ENCODE measurements at places on chromosomes 16 and 17.

GRCh38 chr17:78272914-78273258 lies 41.5 kb downstream of the TMEM235 start:
- no peak for DNase-seq

GRCh38 chr16:89256651-89257254 lies 39.2 kb downstream of the ZNF778 start:
- DNase-seq = no peak

GRCh38 chr17:59786536-59787319 lies 79.3 kb downstream of the VMP1 start:
- peak; percentile 75 for DNase-seq

- no peak for DNase-seq
These were observed 48.8 kb downstream of the SDK2 start for GRCh38 chr17:73595479-73595878.

GRCh38 chr16:4261557-4262172 lies 11.2 kb downstream of the TFAP4 start:
- no peak for DNase-seq

- no peak for DNase-seq
These were observed 64.8 kb upstream of the NOG start for GRCh38 chr17:56528696-56529095.

DNA sequence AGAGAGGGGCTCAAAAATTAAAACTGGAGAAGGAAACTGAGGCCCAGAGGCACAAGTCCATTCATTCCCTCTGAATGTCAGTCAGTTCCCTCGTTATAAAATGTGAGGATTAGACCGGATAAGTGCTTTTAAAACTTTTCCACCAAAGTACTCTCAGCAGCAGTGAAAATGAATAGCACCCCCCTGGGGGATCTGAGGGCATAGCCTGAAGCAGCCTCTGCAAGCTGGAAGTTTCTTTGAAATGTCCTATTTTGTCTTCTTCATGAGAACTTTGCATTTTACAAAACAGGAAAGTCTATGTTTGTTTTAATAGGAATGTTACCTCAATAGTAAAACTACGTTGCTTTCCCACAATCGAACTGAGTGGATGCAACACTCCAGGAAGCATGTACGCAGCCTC lies 273.0 kb downstream of the CEP112 start:
- no peak for DNase-seq

- DNase-seq = no peak
These were observed 4.8 kb upstream of the SHISA9 start for GRCh38 chr16:12896562-12896961.

- no peak for DNase-seq
These were observed 1.2 kb downstream of the C16orf54 start for GRCh38 chr16:29744541-29745101.

DNA sequence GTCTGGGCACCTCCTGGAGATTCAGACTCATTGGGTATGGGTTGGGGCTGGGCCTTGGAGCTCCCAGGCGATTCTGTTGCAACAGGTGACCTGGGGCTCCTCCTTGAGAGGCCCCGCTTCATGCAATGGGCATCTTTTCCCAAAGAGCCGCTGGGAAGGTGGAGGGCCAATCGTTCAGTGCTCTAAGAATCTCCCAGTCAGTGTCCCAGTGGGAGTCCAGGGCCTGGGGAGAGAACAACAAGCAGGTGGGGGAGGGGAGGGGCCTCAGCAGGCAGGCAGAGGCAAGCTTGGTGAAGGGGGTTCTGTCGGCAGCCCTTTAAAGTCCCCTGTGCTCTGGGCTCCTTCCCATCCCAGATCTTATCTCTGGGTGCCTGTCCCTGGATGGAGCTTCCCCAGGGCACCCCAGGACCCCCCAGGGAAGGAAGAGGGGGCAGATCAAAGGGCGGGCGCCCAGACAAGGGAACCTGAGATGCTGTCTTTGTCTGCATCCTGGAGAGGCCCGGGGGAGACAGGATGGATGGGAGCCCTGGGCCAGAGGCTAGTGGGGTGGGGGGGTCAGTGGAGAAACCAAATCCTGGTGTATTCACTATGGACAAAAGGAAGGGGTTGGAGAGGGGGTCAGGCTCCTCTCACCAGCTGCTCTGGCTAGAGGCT lies 30.5 kb upstream of the NXPH3 start:
- DNase-seq = no peak

- no peak for DNase-seq
These were observed 451.2 kb upstream of the PSMD7 start for GRCh38 chr16:73845238-73846006.

- no peak for DNase-seq
These were observed 4.9 kb downstream of the CSF3 start for GRCh38 chr17:40020146-40020545.

- DNase-seq = peak; percentile 21
These were observed 823 bp downstream of the NBR1 start for GRCh38 chr17:43171586-43172487.

- no peak for DNase-seq
These were observed 20.6 kb downstream of the TPPP3 start for GRCh38 chr16:67372664-67373063.

GRCh38 chr16:67310561-67310960 lies 16.0 kb downstream of the KCTD19 start:
- DNase-seq = no peak

GRCh38 chr16:72380283-72380682 lies 208.3 kb upstream of the PMFBP1 start:
- DNase-seq = no peak

DNA sequence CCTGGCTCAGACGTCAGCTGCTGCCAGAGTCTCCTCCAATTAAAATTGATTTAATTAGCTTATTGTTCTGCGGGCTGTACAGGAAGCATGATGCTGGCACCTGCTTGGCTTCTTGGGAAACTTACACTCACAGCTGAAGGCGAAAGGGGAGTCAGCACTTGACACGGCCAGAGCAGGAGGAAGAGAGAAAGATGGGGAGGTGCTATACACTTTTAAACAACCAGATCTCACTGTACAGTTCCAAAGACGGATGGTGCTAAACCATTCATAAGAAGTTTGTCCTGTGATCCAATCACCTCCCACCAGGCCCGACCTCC lies 1.4 kb upstream of the PRDM7 start:
- DNase-seq = no peak

DNA sequence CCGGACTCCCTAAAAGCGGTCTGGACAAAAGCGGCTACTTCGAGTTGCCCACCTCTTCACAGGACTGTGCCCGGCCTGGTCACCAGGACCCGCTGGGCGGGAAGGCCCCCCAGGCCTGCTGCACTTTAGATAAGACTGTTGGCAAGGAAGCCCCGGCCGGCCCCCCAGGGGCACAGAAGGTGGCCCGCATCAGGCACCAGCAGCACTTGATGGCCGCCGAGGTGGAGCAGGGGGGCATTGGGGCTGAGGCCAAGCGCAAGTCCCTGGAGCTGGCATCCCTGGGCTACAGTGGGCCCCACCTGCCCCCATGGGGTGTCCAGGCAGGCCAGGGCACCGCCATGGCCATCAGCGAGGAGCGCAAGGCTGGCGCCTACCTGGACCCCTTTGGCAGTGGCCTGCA lies 47.5 kb downstream of the BAHCC1 start:
- DNase-seq = no peak

DNA sequence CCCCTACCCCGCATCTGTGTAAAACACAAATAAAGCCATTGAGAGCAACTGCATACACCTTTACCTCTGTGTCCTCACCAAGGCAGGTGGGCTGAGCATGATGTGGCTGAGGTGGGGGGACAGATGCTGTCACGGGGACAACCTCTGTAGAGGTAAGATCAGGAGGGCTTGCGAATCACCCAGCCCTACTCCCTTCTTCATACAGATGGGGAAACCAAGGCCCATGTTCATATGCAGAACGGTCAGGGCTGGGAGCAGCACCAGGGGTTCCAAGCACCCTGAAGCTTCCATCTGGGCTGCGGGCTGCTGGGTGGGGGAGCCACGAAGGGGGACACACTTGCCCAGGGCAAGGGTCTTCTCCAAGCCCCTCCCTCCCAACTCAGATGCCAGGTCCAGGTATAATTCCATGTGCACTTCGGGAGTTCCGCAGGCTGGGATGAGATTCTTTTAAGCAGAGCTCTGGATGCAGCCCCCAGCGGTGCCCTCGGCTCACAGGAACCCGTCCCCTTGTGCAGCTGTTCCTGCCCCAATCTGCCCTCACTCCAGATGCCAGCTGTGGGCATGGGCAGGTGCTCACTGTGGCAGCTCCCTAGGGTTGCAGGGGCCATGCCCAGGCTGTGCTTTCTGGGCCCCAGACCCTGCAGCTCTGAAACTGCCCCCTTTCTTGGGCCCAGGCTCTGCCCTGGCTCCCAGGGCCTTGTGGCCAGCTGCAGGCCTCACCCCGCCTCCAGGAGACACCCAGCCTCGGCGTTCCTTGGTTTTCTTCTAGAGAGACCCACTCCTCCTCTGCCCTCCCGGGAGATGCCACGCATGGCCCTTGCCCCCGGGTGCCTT lies 9.6 kb downstream of the CTRB1 start:
- DNase-seq = no peak

Measured in NCI-H1048 (cell line).